Naive thymus-derived CD8-positive, alpha-beta T cell (primary cell): ENCODE measurements at places on chromosomes 7 and 10.
A peak's percentile ranks its signal among the peaks of the same experiment; 100 is the strongest.

- DNase-seq: no peak
Measured at GRCh38 chr7:139453673-139454321, 29.7 kb downstream of the KLRG2 start.

DNA sequence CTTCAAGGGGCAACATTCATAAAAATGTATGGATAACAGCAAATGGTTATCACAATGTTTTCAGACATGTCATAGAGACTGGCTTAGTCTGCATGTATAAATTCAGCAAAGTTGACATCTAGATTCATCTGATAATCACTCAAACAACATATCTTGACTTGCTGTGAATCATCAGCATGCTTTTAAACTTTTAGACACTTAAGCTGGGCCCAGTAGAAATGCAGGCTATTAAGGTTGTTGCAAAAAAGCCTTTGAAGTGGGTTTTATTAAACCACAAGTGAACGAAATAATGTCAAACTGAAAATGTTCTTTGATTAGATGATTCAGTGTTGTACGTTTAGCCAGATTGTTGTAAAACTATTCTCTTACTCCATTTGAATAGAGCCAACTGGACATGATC is 759.6 kb downstream of the NXPH1 start:
- no peak for DNase-seq

GRCh38 chr10:99888622-99889021 is 106.2 kb downstream of the ABCC2 start:
- DNase-seq: no peak

DNA sequence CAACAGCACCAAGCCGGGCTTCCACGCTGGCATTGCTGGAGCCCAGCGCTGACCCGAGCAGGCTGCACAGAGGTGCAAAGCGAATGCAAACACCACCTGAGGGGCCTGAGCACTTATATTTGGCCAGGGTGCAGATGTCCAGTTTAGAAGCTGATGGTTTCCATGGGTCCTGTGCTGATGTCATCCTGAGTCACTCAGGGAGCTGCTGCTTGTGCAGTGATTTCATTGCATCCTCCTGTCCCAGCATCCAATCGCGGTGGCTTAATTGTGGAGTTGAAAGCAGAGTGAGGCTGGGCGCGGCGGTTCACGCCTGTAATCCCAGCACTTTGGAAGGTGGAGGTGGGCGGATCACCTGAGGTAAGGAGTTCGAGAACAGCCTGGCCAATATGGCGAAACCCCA is 410.2 kb upstream of the KLF6 start:
- no peak for DNase-seq

- no peak for DNase-seq
Measured at GRCh38 chr10:103310197-103310596, 33.3 kb downstream of the INA start.

- no peak for DNase-seq
Measured at GRCh38 chr7:151113344-151114150, 27.3 kb downstream of the AGAP3 start.

GRCh38 chr10:75825235-75825634 is 393.8 kb downstream of the LRMDA start:
- no peak for DNase-seq

DNA sequence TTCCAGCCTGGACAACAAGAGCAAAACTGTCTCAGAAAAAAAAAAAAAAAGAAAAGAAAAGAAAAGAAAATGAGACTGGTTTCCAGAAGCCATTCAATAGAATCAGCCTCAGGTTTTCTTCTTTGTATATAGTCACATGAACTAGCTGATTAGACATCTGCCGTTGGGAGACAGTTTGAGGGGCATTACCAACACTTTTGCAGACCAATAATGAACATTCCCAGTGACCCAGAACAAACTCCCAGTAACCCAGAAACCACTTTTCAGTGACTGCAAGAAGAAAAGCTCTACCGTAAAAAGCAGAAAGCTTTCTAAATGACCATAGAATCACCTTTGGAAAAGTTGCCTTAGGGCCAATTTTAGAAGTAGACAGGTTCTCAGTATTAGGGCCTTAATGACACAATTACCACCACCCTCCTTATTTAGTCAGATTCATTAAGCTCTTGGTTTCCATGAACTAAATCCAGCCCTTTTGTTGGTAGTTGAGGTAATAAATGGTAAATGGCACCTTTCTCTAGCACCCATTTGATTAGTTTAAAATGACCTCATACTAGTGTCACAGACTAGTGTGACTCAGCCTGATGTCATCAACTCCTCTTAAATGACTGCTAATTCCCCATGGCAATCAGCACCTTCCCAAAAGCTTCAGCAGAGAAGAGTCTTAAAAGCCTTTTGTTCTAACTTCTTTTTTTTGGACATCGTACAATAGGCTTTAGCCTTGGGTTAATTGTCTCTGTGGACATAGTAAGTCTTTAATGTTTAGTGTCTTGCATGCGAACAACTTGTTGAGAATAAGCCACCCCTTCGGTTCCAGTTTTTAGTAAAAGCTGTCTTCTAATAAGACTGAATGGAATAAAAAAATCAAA is 33.6 kb upstream of the XRCC2 start:
- DNase-seq: no peak

DNA sequence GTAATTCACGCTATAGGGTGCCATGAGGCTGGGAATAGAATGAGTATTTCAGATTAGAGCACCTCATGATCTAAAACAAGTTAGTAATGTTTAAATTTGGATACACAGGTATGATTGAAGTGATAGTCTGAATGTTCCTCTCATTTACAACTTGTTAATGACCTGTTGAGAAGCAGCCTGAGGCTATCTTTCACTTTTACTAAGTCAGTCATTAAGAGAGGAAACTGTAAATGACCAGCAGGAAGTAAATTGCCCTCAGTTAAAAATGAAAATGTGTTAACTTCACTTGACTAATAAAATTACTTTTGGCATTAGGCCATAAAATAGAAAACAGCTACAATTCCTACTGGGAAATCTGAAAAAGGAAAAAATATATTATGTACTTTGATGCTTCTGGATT is 1042.0 kb downstream of the DNAJB9 start:
- no peak for DNase-seq

DNA sequence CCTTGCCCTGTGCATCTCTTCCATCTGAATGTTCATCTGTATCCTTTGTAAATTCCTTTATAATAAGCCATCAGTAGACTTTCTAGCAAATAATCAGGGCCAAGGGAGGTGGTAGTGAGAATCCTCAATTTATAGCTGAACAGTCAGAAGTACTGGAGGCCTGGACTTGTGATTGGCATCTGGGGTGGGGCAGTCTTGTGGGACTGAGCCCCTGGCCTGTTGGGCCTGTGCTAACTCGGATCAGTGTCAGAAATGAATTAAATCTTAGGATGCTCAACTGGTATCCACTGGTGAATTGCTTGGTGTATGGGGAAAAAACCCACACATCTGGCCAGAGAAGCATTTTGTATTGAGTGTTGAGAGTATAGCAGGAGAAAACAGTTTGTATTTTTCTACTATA is 481.8 kb downstream of the GLRX3 start:
- no peak for DNase-seq

GRCh38 chr10:70887804-70888800 is at the start of gene PCBD1:
TSS of gene PCBD1 (minus strand) at chr10:70888565. CDS start at chr10:70888533, 32 bp downstream.
- DNase-seq: peak; percentile 73

GRCh38 chr10:17235136-17235535 is 7.1 kb downstream of the VIM start:
- no peak for DNase-seq

DNA sequence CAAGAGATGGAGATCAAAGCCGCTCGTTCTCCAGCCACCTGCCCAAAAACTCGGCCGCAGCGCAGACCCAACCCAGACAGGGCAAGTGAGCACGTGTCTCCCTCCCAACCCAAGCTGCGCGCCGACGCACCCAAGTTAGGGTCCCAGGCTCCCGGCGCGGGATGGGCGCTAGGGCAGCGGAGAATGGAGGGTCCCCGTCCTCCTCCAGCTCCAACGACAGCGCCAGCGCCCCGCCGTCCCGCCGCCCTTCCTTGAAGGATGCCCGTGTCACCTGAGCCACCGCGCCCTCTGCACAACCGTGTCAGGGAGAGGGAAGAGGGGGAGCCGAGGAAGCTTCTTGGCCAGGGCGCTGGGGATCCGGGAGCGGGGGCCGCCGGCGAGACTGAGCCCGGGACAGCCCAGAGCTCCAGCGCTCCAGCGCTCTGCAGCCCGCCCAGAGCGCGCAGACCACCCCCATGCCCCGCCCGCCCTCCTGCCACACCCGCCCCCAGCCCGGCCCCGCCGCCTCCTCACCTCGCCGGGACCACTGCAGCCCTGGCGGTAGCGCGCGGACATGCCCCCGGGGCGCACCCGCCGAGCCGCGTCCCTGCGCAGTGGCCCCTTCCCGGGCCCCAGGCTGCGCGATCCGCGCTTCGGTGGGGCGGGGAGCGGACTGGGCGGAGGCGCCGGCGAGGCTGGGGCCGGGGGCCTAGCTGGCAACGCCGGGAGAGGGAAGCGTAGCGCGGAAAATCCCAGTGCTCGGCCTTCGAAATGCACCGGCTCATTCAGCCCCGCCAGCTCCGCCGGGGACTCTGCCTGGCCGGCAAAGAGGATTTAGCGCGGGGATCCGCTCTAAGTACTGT is at the start of gene SLC16A12:
SLC16A12 (minus strand) TSS at position 424 of the 842 bp plus-strand sequence. CDS start 73,016 bp downstream, outside the sequence.
- DNase-seq: no peak

DNA sequence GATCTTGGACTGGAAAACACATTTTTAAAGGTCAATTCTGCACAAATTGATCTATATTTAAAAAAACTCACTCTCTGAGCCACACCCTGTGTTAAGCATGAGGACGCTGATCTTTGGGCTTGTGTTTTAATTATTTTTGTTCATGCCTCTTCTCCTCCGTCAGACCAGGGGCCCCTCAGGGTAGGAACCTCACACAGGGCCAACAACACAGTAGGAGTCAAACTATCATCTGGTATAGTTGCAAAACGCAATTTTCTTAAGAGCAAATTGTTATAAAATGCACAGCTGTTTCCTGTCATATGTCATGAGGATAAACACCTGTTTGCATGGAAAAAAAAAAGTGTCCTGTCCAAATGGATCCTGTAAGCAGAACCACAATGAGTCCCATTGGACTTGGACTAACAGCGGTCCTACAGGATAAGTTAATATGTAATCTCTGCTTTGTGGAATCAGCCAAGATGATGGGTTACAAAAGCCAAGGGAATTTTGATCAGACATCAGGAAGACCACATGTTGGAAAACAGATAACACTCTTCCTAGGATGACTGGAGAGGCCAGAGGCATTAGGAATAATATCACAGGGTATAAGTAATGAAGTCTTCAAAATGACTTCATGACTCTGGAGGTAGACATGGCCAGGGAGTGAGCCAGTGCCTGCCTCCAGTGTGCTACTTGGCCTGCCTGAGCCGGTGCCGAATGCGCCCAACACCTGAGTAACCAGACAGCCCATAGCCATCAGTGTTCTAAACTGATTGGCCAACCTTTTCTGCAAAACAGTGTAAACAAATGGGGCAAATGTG is 184.9 kb upstream of the ADCY1 start:
- no peak for DNase-seq

DNA sequence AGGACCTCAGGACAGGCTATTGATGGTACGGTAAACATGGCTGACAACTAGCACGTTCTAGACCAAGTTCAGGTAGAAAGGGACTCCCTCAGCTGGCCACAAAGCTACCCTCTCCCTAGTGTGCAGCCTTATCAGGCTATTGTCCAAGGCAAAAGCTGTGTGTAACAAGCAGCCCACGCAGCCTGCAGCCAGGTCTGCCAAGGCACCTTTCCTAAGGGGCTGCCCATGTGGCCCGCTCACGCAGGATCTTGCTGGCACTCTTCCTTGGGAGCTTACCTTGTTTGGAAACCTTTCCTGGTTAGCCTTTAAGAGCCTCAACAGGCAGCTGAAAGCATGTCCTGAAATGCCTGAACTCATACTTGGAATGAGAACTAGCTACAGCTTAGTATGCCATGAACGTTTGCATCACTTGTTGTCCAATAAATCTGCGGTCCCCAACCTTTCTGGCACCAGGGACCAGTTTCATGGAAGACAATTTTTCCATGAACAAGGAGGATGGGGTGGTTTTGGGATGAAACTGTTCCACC is 51.7 kb downstream of the SYPL1 start:
- no peak for DNase-seq

DNA sequence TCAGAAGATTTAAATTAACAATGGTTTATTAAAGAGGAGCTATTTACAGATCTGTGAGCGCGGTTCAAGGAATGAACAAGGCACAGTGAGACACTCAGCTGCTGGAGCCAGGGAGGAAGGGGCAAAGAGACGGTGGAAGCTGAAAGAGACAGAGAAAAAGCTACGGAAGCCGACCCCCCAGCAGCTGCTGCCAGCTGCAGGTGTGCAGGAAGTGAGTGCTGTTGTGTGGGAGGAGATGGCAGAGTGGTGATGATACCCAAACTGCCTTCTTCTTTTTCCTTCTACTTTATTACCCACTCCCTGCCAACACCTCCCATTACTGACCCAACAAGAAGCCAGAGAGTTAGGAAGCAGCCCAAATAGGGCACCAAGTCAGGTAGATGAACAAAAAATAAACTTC is 41.9 kb upstream of the MBL2 start:
- DNase-seq: no peak

- peak; percentile 48 for DNase-seq
Measured at GRCh38 chr10:63166742-63167258, 33.7 kb downstream of the NRBF2 start.
